ENCODE measurements at places on chromosomes 5 and 9. TPM values are rescaled to one million over a fixed set of nuclear protein-coding genes. Genes with fewer than 3 reads are reported as not detected.

SPOCK1 gene
- total RNA-seq: 14.5 TPM

KIAA1958 gene
- 2.9 TPM for total RNA-seq

- H3K27ac ChIP-seq: peak overlapping the region; percentile 80
- no peak overlapping the region for H3K4me3 ChIP-seq
- no peak for DNase-seq
These were observed 125.6 kb downstream of the LPAR1 start for GRCh38 chr9:110912419-110913291.

DNA sequence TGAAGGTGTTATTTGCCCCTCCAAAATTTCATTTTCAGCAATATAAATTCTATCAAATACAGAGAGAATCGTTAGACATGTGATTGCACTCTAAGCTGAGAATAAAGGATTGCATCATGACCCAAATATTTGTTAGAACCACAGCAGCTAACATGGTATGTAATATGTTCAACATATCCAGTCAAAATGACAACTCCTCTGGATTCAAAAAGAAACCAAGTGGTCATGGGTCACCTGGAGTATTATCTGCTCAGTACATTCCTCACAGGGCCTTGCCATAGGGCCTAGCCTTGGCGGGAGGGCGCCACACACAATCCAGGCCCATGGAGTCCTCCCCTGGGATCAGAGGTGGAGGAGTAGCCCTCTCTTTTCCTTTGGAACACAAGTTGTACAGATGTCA, 179.2 kb downstream of the HSD17B3 start:
- H3K36me3 ChIP-seq: no peaks in the 10 kb centered on the region
- no peak overlapping the region for H3K27ac ChIP-seq
- DNase-seq: no peak
- no peak overlapping the region for H3K4me3 ChIP-seq
- no peaks in the 10 kb centered on the region for H3K4me1 ChIP-seq

DNA sequence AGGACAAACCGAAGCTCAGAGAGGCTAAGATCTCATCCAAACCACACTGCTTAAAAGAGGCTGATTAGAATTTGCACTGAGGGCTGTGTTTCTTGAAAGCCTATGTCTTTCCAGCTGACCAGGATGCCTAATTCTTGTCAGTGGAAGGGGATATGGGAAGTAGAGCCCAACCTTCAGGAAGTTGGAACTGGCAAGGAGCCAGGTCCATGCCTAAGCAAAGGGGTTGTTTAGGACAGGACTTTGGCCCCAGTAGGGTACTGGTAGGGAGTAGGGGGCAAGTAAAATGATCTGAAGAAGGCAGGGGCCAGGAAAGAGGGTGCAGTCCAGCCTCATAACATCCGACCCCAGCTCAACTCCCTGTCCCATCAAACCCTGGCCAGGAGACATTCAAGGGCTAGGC, 130.9 kb downstream of the GAS1 start:
- H3K27ac ChIP-seq: no peak overlapping the region
- H3K4me1 ChIP-seq: no peaks in the 10 kb centered on the region
- no peak for DNase-seq

DNA sequence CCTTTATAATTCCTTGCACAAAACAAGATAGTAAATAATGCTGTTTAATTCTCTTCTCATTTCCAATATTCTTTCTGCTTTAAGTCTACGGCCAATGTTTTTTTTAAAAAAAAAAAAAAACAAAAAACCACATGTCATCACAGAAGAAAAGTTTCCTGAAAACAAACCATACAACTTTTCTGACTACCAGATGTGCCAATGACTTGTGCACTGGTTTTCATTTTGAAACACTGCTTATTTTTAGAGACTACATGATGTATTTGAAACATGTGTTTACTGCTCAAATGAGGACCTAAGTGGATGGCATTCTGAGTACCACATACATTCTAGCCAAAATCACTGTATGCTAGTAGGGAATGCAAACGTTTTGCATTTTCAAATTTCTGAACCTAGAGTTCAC, 167.9 kb downstream of the GLIS3 start:
- H3K36me3 ChIP-seq: no peaks in the 10 kb centered on the region
- H3K4me3 ChIP-seq: no peak overlapping the region
- no peak overlapping the region for H3K27ac ChIP-seq
- H3K4me1 ChIP-seq: no peaks in the 10 kb centered on the region
- no peaks in the 10 kb centered on the region for H3K27me3 ChIP-seq
- no peak for DNase-seq

GRCh38 chr9:94951324-94952135, 225.0 kb downstream of the AOPEP start:
- H3K4me1 ChIP-seq: no peaks in the 10 kb centered on the region
- DNase-seq: no peak
- no peaks in the 10 kb centered on the region for H3K27me3 ChIP-seq
- peak overlapping the region; percentile 68 for H3K27ac ChIP-seq
- H3K4me3 ChIP-seq: no peak overlapping the region

DNA sequence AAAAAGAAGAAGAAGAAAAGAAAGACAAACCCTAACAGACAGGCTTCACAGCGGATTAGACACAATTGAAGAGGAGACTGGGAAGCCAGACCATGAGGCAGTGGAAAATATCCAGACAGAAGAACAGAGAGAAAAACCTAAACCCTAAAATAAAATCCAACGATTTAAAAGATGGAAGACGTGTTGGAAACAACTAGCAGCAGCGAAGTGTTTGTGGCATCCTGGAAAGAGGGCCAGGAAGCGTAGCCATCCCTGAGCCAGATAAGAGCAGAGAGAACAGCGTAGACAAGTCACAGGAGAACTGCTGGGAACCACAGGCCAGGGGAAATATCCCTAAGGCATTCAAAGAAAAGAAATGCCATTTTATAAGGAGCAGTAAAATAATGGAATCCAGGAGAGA, 39.7 kb upstream of the NKD2 start:
- no peak overlapping the region for H3K4me3 ChIP-seq
- no peak overlapping the region for H3K27ac ChIP-seq
- H3K36me3 ChIP-seq: no peaks in the 10 kb centered on the region
- H3K27me3 ChIP-seq: no peaks in the 10 kb centered on the region
- no peak for DNase-seq
- no peaks in the 10 kb centered on the region for H3K4me1 ChIP-seq

- no peak for DNase-seq
- H3K4me3 ChIP-seq: no peak overlapping the region
- H3K27ac ChIP-seq: no peak overlapping the region
- H3K36me3 ChIP-seq: peaks cover 6% of the 10 kb centered on the region
These were observed 2.5 kb downstream of the PTGES2 start for GRCh38 chr9:128124873-128125579.

DNA sequence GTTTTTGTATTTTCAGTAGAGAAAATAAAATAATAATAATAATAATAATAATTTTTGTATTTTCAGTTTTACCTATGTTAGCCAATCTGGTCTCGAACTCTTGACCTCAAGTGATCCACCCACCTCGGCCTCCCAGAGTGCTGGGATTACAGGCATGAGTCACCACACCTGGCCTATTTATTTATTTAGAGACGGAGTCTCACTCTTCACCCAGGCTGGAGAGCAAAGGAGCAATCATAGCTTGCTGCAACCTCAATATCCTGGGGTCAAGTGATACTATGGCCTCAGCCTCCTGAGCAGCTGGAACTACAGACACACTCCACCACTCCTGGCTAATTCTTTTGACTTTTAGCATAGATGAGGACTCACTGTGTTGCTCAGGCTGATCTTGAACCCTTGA, 167.5 kb downstream of the TLE1 start:
- no peaks in the 10 kb centered on the region for H3K4me1 ChIP-seq
- H3K27me3 ChIP-seq: no peaks in the 10 kb centered on the region
- no peak for DNase-seq
- no peak overlapping the region for H3K27ac ChIP-seq
- H3K36me3 ChIP-seq: no peaks in the 10 kb centered on the region

ALDH1A1 gene
- total RNA-seq: 67.2 TPM

ZSWIM6 gene
- total RNA-seq: 11.2 TPM

GRCh38 chr5:63262185-63262981, 683.8 kb downstream of the LRRC70 start:
- H3K27me3 ChIP-seq: no peaks in the 10 kb centered on the region
- no peak overlapping the region for H3K4me3 ChIP-seq
- H3K4me1 ChIP-seq: no peaks in the 10 kb centered on the region
- no peaks in the 10 kb centered on the region for H3K36me3 ChIP-seq
- DNase-seq: no peak

DNA sequence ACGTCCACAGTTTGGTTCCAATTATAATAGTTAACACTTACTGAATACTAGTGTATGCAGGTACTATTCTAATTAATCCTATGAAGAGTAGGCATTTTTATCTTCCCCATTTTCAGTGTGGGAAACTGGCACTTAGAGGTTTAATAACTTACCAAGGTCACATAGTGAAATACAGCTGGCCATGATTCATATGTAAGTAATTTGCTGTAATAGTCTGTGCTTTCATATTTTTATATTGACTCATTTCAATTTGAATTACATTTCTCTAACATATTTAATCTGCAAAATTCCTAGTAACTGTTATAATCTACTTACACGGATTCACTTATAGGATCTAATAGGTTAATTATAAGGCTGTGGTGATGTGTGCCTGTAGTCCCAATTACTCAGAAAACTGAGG, 19.4 kb downstream of the CCNH start:
- no peaks in the 10 kb centered on the region for H3K36me3 ChIP-seq
- no peak for DNase-seq
- no peak overlapping the region for H3K27ac ChIP-seq
- no peaks in the 10 kb centered on the region for H3K27me3 ChIP-seq
- no peaks in the 10 kb centered on the region for H3K4me1 ChIP-seq

DNA sequence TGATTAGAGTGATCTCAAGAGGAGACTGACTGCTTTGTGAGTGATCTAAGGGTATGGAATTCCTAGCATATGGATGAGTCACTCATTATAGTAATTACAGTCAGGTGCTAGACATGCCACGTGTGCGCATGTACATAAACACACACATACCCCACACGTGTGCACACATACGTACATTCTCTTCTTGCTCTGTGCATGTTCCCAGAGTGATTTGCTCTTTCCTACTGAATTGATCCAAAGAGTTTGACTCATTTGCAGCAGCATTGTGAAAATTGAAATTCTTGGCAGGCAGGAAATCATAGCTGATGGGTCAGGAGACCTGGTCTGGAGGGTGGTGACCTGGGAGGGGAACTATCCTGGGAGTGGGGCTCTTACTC, 63.8 kb downstream of the ANGPTL2 start:
- H3K27ac ChIP-seq: no peak overlapping the region
- H3K27me3 ChIP-seq: no peaks in the 10 kb centered on the region
- no peaks in the 10 kb centered on the region for H3K36me3 ChIP-seq
- H3K4me3 ChIP-seq: no peak overlapping the region
- no peaks in the 10 kb centered on the region for H3K4me1 ChIP-seq

- no peak overlapping the region for H3K27ac ChIP-seq
- no peak for DNase-seq
- H3K36me3 ChIP-seq: no peaks in the 10 kb centered on the region
- no peaks in the 10 kb centered on the region for H3K27me3 ChIP-seq
These were observed 35.0 kb downstream of the PTTG1 start for GRCh38 chr5:160456480-160457177.

DNA sequence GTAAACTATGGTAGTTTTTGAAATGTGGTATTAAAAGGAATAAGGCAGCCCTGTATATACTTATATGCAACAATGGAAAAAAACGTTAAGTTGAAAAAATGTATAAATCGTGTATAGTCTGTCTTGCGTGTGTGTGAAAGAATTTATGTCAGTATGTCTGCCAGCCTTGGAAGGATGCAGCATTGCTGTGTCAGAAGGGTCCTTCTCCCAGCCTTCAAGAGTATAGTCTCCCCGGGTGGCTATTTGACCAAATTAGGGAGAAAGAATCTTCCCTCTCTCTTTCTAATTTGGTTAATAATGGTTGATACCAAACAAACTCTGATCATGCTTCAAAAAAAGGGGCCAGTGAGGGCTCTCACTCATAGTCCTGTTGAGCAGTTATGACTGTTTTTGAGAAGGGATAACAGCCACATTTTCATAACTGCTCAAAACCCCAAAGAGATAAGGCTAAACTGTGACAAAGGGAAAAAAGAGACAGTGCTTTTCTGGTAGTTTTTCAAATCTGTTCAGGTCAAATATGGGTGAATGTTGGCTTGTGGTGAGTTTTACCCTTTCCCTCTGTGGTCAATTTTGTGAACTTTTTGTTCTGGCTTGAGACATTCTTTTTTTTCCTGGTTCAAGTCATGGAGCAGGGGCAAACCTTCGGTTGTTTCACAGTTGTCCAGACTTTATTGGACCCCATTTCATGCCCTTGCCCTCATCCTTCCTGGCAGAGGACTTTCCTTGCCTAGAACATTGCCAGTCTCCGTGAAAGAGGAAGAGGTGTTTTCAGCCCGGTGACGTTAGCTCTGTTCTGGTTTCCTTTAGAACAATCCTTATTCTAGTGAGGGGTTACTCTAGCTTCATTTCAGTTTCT, 21.0 kb downstream of the SNX30 start:
- no peak for DNase-seq
- H3K27ac ChIP-seq: no peak overlapping the region
- no peaks in the 10 kb centered on the region for H3K27me3 ChIP-seq
- no peak overlapping the region for H3K4me3 ChIP-seq

- H3K4me3 ChIP-seq: no peak overlapping the region
- no peaks in the 10 kb centered on the region for H3K27me3 ChIP-seq
- H3K36me3 ChIP-seq: no peaks in the 10 kb centered on the region
- no peaks in the 10 kb centered on the region for H3K4me1 ChIP-seq
These were observed 140.9 kb downstream of the SYK start for GRCh38 chr9:90942555-90942954.

DNA sequence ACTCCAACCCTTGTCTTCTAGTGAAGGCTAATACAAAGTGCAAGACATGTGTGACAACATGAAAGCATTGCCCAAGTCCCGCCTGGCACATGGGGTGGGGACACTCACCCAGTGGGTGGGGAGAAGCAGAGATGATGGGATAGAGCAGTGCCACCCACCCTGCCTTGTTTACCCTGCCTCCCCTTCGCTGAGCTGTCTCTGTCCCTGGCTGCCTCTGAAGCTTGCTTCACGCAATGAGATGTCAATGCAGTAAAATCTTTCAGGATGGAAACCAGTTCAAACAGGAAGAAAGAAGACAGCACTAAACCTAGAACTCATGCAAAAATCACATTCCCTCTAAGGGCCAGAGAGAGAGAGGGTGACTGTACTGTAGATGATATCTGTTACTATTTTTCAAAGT, 148.0 kb downstream of the INSYN2B start:
- H3K4me3 ChIP-seq: no peak overlapping the region
- no peak for DNase-seq
- no peak overlapping the region for H3K27ac ChIP-seq
- no peaks in the 10 kb centered on the region for H3K4me1 ChIP-seq
- no peaks in the 10 kb centered on the region for H3K27me3 ChIP-seq
- no peaks in the 10 kb centered on the region for H3K36me3 ChIP-seq

GRCh38 chr5:112119969-112120368, 299.1 kb downstream of the EPB41L4A start:
- H3K27me3 ChIP-seq: no peaks in the 10 kb centered on the region
- DNase-seq: no peak
- H3K27ac ChIP-seq: no peak overlapping the region
- no peaks in the 10 kb centered on the region for H3K36me3 ChIP-seq

- H3K4me3 ChIP-seq: no peak overlapping the region
- no peaks in the 10 kb centered on the region for H3K36me3 ChIP-seq
- no peak for DNase-seq
- H3K27ac ChIP-seq: peak overlapping the region; percentile 33
These were observed 97.8 kb downstream of the PCDH1 start for GRCh38 chr5:141780240-141780951.

Measured in breast epithelium (tissue), 4 donors.